Epithelial cell of esophagus (primary cell): ENCODE measurements at places on chromosomes 4 and X.

DNA sequence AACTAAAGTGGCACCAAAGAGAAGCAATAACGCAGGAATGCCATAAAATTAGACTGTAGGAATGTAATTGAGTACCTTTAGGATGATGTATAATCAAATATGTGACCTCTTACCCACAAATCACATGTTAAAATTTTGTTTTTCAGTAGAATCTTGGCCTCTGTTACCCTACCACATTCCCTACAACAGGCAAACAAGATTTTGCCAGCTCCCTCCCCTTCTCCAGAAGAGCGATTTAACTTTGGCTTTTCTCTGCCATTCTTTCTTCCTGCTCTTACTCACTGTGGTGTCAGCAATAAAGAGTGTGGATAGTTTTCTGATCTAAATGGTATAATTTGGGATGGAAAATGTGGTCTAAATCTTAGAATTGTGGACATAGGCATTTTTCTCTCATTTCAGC lies 57.2 kb downstream of the TRIM2 start:
- no peak for DNase-seq

GRCh38 chr4:113823291-113823659 lies 61.7 kb upstream of the CAMK2D start:
- peak; percentile 26 for DNase-seq

GRCh38 chrX:33725535-33726210 lies 406.4 kb downstream of the FAM47A start:
- peak; percentile 54 for DNase-seq

GRCh38 chr4:174808836-174809235 lies 20.2 kb downstream of the GLRA3 start:
- peak; percentile 6 for DNase-seq

GRCh38 chr4:19496756-19497155 lies 754.9 kb upstream of the SLIT2 start:
- DNase-seq = no peak

GRCh38 chrX:69319376-69319775 lies 154.1 kb upstream of the PJA1 start:
- DNase-seq = peak; percentile 77

DNA sequence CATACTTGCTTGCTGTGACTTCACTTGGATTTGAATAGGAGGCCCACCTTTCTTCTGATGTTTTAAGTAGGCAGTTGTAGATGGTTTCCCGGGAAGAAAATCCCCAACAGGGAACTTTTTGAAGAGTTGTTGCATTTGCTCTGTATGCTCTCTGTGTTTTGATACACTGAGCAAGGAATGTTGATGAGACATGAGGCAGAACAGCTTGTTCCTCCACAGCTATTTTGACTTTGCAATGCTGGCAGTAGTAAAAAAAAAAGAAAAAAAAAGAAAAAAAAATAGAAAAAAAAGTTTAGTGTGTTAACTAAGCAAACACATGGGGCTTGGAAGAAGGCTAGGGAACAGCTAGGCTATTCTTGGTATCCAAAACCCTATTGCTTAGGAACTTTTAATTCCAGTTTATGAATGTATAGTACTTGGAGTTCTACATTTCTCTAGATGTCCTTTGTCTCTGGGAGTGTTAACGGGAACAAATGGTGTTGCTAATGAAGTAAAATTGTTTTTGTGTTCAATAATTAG lies 23.4 kb upstream of the PAQR3 start:
- DNase-seq = no peak

DNA sequence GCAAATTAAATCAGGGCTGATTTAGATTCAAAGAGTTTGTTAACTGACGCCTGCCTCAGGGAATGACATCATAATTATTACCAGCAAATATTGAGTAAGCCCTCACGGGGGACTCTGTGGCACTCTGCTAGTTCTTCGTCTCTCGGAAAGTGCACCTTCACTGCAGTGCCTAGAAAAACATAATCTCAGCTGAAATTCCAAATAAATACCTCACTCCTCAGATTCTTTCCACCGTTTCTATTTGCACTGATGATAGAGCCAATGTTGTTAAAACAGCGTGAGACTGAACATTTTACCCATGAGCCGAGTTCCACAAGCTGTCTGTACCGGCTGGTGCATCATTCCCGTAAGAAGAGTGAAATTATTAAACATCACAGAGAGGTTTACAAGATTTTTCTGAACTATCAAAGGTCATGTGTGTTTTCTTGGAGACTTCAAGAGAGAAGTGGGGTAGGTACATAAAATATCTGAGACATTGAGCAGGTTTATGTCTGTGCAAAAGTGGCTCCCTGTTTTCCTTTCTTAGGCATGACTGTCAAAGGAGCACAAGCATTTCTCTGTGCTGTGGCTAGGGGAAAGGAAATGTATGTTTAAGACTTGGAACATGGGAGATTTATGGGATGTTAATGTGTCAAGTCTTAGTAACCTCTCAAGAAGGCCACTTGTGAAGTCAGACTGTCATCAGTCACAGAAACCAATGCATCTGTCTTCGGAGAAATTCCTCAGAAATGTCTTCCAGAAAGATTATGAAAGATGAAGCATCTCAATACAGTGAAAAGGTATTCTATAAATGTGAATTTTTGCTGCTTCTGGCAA lies 119.6 kb downstream of the CBLL2 start:
- DNase-seq = no peak

DNA sequence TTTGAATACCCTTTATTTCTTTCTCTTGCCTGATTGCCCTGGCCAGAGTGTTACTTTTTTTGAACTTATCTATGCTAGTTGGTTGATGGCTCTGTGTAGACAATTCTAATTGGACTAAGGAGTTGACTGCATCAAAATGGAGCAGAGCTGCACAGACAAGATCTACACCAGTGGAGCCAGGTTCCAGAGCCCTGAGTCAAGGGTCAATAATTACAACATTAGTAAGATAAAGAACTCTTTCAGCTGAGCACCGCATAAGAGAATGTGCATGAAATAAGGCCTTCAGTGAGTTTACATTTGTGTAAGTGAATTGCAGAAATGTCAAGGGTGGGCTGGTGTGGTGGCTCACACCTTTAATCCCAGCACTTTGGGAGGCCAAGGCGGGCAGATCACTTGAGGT lies 599.7 kb upstream of the TENM3 start:
- DNase-seq = peak; percentile 8

- DNase-seq = no peak
Observed at GRCh38 chrX:150262456-150262855, 100.7 kb upstream of the MAMLD1 start.

DNA sequence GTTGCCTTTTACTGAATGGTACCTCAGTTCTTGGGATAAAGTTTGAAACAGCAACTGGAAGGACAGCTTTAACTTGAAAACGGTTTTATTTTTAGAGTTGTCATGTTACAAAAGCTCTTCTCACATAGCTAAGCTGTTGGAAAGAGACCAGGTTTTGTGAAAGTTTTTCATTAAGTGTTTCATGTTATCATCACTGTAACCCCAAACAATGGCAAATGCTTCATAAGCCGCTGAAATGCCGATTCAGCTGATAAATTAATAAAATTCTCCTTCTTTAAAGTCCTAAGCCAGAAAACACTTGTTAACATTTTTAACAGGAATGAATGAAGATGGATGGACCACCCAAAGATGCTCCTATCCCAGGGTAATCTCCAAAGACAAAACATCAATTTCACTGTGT lies 76.1 kb upstream of the IRF2 start:
- no peak for DNase-seq

DNA sequence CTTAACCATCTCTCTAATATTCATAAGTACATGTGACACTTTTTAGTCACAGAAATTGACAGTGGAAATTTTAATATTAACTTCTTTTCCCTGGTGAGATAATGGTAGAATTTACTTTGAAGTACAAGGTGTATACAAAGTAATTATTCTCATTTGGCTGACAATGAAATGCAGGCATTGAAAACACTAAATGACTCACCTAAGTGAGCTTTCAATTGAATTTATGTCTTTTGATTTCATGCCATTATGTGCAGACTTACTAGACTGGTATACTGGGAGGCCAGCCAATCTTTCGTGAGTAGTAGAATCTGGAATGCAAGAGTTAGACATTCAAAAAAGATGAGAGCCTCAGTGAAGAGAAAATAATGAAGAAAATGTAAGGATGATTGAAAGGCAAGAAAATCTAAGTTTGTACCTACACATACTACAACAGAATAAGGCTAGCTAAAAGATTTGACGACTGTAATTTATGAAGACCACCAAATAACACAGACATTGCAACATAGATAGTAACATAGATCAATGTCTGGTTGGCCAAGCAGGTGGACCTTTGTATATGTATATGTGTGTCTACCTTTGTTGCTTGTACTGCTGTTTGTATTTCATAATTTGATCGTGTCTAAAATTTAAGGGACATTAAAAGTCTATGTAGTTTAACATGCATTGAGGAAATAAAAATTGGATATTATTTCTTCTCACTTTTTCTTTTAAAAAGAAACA lies 459.7 kb downstream of the IL15 start:
- DNase-seq = peak; percentile 95

DNA sequence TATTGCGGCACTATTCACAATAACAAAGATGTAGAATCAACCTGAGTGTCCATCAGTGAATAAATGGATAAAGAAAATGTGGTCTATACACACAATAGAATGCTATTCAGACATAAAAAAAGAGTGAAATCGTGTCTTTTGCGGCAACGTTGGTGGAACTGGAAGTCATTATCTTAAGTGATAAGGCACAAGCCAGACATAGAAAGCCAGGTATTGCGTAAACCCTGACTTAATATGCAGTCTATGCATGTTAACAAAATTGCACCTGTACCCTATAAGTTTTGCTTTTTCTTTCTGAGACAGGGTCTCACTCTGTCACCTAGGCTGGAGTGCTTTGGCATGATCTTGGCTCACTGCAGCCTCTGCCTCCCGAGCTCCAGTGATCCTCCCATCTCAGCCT lies 28.6 kb downstream of the KIAA0232 start:
- no peak for DNase-seq

DNA sequence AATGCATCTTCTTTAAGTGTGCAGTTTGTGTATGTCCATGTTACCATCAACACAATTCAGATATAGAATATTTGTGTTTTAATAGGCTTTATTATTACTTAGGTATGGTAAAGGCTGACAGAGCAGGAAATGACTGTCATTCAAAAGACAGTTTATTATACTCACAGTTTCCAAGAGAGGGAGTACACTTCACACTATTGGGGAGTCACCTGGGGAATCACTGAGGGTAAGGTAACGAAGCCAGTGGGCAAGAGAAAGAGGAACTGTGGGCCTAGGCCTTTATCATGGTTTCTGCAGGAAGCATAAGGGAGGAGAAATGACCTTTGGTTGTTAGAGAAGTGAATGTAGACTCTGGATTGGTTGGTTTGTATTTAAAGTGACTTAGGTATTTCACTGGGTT lies 235.1 kb upstream of the HCCS start:
- DNase-seq = peak; percentile 1

DNA sequence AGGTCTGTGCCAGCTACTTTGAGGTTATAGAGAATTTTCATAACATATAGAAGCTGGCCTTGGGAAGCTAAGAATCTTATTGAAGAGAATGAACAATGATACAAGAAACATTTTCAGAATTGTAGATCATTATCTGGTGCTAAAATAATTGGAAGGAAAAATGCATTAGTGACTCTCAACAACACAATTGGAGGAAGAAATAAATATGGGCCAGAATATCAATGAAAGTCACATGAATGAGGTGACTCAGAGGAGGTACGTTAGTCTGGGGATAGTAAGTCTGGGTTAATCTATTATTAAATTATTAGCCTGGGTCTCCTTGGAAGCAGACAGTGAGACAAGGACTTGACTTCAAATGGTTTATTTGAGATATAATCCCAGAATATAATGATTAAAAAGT lies 529.3 kb upstream of the SLIT2 start:
- DNase-seq = no peak

GRCh38 chrX:53223955-53224859 lies 800 bp downstream of the KDM5C start:
- DNase-seq = peak; percentile 78

- DNase-seq = no peak
Observed at GRCh38 chr4:858831-859451, 33.0 kb upstream of the CPLX1 start.

DNA sequence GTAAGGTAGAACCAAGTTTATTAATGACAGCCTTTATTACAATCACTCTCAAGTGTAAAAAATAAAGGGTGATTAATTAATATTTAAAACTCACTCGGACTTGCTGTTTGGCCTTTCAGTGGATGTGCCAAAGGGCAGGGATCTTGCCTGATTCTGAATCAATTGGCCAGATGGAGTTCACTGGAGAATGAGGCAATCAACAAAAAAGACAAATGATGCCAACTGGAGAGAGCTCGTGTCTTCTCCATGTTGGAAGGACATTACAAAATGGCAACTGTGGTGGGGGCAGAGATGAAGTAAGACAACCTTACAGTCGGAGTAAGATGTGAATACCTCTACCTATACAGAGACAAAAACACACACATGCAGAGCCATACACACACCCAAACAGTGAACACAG lies 188.0 kb downstream of the TSPAN5 start:
- no peak for DNase-seq
